ENCODE measurements at places on chromosomes 1 and 21. TPM values are rescaled to one million over a fixed set of nuclear protein-coding genes. Genes with fewer than 3 reads are reported as not detected.

DNA sequence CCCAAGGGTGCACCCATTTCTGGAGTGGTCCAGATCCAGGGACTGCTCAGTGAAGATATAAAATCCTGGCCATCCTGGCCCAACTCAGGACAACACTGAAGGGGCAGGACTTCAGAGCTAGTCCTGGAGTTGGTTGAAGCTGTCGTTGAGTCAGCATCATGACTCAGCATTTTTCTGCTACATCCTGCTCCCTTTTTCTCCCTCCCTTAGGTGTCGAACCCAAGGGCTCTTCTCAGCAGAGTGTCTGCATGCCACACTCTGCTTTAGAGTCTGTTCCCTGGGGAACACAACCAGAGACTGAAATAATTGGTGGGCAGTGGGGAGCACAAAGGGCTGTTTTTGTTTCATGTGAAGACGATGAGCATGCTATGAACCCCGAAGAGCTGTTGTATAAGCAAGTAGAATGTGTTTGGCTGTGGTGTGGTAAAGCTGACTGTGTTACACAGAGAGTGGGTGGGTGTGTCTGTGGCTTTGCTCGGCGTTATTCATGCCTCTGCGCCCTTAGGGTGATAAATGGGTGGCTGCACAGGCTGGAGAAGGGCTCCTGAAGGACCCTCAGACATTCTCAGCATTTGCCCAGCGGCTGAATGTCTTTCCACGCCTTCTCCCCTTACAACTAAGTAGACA is 167.2 kb downstream of the CYYR1 start:
- DNase-seq = peak; percentile 59

DNA sequence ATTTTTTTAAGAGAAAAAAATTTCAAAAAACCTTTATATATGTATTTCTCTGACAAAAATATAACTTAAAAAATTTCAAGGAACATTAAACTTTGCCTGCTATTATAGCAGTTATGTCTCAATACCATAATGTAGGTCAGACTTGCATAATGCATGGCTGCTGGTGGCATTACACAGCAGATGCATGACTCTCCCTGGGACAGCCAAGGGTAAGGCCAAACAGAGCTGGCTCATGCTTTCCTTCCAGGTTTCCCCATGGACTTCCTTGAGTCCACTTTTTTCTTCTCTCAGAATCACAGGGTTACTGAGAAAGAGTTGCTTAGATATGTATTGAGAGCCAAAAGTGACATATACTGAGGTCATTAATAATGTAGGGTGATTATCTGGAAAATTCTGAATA is 43.7 kb downstream of the RHOU start:
- DNase-seq = no peak

DNA sequence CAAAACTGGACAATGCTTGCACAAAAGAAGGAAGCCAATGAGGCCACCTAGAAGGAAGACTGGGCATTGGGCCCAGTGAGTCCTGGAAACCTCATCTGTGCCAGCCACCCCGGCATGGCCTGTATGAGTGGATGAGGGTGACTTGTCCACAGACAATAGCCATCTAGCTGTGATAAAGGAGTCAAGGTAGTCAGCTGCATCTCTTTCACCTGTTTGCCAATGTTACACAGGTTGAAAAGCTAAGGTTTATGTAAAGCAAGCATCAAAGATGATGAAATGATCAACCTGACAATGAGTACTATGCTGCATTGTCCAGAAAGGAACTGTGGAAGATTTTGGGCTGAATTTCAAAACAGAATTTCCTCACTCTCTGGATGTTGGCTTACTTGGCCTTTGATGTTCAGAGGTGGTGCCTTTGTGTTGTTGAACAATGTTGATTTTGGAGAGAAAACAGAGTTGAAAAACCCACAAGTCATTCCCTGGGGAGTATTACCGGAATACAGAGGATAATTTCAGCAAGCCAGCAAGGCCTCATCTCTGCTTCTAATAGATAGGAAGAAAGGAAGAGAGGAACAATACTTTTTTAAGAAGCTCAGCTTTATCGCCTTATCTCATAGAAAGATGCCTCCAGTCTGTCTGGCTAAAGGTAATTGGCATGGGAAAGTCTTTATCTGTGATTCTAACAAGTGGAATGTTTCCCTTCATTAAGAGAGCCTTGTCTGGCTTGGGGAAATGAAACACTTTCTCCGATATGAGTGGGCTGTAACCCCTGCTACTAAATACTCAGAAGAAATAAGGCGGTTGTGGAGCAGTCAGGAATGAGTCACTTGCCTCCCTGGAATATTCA is 11.4 kb upstream of the SELE start:
- DNase-seq = no peak

- DNase-seq = no peak
These were observed 286.1 kb downstream of the LRRC40 start for GRCh38 chr1:69919129-69919921.

- no peak for DNase-seq
These were observed 24.6 kb upstream of the ADARB1 start for GRCh38 chr21:45049714-45050344.

The LORICRIN gene
- total RNA-seq = not detected

The IL10 gene
- total RNA-seq = not detected
